ENCODE measurements at places on chromosomes 5 and 9.

- no peak for DNase-seq
Measured at GRCh38 chr9:17551023-17551422, 27.8 kb upstream of the SH3GL2 start.

DNA sequence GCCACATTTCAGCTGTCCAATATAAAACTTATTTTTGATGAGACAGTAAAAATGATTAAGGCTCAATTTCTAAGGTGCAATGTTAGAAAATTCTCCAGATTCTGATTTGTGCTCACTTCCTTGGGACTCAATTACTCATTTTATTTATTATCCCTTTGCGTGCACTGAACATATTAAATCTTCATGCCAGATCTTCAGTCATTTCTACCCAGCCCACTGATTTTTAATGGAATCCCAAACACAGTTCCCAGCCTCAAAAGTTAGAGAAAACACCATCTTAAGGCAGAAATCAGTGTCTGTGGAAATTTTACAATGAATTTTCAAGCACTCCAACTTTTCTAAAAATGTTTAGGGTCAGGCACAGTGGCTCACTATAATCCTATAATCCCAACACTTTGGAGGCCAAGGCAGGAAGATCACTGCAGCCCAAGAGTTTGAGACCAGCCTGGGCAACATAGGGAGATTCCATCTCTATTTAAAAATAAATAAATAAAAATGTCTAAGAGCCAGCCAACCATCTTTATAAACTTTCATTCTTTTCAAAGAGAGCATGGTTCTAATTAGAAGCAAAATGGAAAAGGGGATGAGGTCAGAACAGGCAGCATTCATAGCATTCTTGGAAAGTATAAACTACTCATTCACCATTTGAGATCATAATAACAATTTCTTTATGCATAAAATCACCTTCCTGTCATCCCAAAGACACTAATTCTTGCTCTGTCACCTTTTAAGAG is 53.7 kb downstream of the TLE1 start:
- no peak for DNase-seq

GRCh38 chr5:172455511-172456061 is 1.3 kb upstream of the SH3PXD2B start:
- DNase-seq, result no peak

DNA sequence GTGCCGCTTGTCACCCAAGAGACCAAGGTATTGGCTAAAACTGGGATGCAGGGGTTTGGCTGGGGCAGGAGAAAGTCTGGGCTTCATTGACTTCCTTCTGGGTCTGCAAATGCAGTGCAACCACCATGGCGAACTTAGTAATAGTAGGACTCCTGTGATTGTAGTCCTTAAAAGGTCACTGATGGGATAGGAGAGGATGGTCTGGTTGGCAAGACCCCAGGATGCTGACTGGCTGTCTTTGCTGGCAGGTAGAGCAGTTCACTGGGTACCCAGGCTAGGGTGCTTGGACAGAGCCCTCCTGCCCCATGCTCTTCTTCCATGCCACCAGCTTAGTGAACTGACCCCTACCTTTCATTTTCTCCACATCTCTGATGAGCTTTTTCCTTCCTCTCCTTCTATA is 37.2 kb downstream of the ANGPTL2 start:
- no peak for DNase-seq

GRCh38 chr9:112621018-112621655 is 96.8 kb downstream of the INIP start:
- DNase-seq, result no peak

- no peak for DNase-seq
Measured at GRCh38 chr5:117473165-117473564, 898.5 kb upstream of the SEMA6A start.

GRCh38 chr5:136766456-136766855 is 401.1 kb upstream of the TRPC7 start:
- DNase-seq, result no peak

DNA sequence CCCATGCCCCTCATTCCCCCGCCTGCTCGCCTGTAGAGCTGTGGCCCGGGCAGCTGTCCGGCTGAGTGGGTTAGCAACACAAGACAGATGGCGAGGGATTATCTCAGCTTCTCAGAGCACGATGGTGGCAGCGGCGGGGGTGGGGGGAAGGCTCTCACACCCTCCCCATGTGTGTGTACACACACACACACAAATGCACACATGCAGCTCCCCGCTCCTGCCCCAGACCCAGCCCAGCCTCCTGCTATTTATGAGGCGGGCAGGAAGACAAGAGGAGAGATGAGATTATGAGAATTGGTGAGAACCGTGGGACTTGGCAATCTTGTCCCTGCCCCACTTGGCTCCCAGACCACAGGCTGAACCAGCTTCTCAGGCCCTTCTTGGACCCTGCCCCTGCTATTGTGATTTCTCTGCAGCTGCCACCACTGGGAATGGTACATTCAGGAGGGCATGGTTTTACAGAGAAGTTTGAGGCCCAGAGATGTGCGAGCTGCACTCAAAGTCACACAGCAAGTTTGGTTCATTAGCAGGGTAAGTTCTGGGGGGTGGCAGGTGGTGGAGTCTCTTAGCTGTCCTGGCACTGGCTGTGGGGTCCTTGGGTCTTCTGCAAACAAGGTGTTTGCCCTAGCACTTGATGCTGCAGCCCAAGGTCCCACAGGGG is 51.0 kb upstream of the PSD2 start:
- no peak for DNase-seq

DNA sequence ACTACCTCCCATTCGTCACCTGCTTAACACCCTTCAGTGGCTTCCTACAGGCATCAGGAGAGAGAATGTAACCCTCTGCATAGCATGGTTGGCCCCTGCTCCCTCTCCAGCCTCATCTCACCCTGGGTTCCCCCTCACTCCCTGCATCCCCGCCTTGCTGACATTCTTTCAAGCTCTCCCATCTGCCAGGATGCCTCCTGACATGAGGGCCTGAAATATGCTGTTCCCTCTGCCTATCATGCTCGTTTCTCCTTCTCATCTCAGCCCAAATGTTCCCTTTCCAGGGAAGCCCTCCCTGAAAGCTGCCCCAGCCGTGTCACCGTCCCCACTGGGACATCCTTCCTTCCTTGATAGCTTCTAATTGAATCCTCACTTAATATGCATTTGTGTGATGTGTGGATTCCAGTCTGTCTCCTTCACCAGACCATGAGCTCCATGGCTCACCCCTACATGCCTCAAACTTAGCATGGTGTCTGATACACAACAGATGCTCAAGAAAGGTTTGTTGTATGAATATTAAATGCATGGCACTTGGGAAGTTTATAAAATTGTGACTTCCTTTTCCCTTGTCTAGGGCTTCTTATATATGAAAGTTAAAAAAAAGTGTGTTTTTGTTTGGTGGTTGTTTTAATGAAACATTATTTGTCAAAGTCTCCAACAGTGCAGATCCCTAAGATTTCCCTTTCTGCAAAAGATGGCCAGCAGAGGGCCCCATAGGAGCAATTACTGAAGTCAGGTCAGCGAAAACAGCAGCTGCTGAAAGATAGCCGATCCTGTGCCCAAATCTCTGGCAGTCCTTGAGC is 7.3 kb upstream of the C5orf58 start:
- DNase-seq, result peak; percentile 63

- DNase-seq, result no peak
Measured at GRCh38 chr5:181217111-181217802, 5.8 kb upstream of the TRIM41 start.

DNA sequence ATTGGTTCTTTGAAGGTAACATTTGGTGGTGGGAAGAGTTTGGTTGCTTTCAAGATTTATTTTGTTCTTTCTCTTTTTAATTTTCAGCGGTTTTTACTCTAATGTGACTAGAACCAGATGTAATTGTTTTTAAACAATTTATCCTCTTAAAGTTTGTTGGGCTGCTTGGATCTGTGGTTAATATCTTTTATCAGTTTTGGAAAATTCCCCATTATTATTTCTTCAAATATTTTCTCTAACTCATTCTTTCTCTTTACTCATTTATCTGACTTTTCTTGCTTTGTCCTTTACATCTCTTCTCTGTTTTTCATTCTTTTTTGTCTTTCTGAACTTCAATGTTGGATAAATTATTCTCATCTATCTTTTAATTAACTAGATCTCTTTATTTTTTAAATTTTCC is 29.9 kb downstream of the FCHO2 start:
- DNase-seq, result no peak

DNA sequence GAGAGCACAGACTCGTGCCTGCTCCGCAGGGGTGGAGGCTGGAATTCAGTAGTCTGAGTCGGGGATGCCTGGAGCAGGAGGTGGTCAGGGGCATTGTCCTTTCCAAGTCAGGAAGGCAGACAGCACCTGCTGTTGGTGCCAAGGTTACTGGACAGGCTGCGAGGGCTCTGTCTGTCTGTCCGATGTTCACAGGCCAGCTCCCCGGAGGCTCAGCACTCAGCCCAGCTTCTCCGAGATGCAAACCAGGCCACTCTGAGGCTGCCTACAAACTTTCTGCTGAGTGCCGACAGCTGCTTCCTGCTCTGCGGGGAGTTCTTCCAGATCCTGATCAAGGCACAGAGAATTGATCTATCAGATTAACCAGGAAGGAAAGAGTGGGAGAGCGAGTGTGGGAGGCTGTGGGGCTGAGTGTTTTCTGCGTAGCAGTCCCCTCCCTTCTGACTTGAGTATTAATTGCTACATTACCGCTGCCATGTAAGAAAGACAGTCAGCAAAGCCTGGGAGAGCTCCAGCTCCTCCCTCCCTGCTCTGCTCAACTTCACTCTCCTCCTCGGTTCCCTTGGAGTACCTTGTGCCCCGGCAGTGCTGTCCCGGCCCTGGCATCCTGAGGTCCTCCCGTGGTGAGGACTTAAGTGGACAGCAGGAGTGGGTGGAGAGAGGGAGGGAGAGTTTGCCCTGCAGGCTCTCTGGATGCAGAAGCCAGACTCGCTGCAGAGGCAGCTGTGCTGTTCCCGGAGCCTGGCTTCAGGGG is 36.0 kb downstream of the KCNMB1 start:
- no peak for DNase-seq

DNA sequence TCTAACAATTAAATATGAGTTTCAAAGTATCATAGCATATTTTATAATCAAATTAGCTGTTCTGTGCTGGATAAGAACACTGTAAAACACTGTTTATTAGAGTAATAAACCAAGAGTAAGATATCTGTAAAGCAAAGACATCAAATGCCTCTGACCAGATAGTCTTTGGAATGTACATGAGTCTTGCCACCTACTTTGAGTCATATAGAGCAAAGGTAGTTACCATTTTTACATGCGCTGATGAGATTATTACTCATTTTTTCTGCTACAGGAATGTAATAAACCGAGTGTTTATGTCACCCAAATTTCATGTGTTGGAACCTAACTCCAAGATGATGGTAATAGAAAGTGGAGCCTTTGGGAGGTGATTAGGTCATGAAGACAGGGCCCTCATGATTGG is 654.5 kb downstream of the CETN3 start:
- no peak for DNase-seq

DNA sequence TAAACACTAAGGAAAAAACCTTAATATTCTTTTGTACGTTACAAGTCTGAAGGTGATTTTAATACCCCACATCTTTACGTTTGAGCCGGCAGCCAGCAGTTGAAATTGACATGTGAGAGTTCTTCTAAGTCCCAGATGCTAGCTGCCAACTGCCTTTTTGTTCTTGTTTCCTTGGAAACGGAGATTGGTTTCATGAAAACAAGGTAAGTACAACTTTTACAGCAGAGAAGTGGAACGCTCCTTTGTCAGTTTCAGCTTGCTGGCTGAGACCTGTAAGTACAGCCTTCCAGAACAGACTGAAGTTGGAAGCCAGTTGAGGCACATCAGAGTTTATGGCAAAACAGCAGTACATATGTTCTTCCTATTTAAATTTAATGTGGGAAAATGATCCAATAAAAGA is 1018.4 kb upstream of the ARRDC3 start:
- DNase-seq, result no peak

DNA sequence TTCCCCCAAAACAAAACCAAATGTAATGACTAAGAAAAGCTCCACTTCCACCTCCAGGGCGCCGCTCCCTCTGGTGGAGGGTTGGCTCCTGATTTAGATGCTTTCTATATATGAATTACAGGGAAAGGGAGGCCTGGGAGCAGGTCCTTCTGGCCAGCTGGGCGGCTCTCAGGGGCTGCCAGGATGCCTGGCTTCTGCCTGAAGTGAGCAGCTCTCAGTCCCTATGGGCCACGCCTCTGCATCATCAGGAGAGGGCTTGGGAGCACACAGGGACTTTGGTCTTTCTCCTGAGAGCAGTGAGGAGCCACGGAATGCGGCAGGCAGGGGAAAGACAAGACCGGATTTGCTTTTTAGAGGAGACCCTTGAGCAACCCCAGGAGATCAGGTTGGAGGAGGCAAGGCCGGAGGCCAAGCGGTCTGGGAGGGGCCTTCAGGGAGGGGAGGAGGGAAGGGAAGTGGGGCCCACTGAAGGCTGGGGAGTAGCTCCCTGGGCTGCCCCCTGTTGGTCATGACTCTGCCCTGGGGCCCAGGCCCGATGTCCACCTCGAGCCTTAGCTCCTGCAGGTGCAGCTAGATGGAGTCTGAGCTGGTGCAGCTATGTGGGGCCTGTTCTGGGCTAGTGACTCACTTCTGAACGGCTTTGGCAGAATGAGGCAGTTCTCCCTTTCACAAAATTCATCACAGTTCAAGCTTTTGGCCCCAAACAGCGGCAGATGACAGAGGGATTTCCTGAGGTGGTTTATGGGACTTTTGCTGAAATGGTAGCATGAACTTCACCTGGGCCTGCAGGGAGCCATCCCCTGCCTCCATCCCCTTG is 11.3 kb upstream of the GRHPR start:
- no peak for DNase-seq

- DNase-seq, result no peak
Measured at GRCh38 chr5:58983526-58984452, 400.9 kb downstream of the RAB3C start.

- DNase-seq, result no peak
Measured at GRCh38 chr5:118988866-118989180, 476 bp upstream of the DTWD2 start.

GRCh38 chr5:18397891-18398290 is 763.6 kb downstream of the TAF11L14 start:
- no peak for DNase-seq

DNA sequence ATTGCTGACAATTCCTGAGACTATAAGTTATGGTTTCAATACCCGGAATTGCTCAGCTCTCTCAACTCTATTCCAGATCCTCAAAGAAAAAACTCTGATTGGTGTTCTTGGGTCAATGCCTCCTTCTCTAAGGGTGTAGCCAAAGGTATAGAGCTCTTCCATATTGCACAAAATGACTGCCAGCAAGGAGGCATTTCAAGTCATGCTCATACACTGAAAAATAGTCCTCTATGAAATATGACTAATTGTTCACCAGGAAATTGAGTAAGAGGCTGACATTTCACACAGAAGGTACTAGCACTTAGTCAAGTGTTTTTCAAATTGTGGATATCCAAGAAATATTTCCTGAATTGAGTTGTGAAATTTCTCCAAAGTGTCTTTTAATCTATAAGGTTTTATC is 111.1 kb upstream of the KLF9 start:
- no peak for DNase-seq

GRCh38 chr9:129623331-129623730 is 2.4 kb upstream of the C9orf50 start:
- no peak for DNase-seq
